ENCODE measurements at places on chromosomes 16 and 17. TPM values are rescaled to one million over a fixed set of nuclear protein-coding genes. Genes with fewer than 3 reads are reported as not detected.

Gene HAP1
- 3.2 TPM for total RNA-seq

GRCh38 chr16:68750193-68750695 lies 13.2 kb downstream of the CDH1 start:
- no peak for DNase-seq

DNA sequence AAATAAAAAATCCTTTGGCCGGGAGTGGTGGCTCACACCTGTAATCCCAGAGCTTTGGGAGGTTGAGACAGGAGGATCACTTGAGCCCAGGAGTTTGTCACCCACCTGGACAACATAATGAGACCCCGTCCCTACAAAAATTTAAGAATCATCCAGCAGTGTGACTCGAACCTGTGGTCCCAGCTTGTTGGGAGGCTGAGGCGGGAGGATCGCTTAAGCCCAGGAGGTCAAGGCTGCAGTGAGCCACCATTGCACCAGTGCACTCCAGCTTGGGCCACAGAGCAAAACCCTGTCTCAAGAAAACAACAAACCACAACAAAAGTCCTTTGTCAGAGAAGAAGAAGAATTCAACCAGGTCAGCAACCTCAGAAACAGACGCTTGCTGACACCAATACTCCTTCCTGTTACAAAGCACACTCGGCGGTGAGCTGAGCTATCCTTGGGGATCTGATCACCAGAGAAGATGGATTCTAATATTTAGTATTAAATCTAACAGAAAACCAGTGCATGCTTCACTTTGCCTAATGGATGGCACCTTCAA lies 12.9 kb upstream of the PVALEF start:
- DNase-seq: no peak

DNA sequence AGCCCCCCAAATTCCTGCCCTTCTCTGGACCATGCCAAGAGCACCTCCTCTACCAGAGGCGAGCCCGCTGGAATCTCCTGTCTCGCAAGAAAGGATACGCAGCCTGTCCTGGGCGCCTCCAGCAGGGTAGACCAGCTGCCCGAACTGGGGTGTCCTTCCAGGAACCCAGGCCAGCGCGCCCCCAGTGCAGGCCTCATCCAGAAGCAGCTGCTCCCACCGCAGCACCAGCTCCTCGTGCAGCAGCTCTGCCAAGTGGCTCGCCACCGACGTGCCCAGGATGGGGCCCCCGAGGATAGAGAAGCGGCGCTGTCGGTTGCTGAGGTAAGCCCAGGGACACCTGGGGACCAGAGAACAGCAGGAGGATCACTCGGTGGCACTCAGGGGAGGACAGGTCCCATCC lies 4.8 kb downstream of the TAF1C start:
- no peak for DNase-seq

Data from Caco-2 (cell line).